CD4-positive, alpha-beta T cell treated with Interleukin-4 for 4 hours (primary cell): ENCODE measurements at places on chromosomes 13 and 19.

DNA sequence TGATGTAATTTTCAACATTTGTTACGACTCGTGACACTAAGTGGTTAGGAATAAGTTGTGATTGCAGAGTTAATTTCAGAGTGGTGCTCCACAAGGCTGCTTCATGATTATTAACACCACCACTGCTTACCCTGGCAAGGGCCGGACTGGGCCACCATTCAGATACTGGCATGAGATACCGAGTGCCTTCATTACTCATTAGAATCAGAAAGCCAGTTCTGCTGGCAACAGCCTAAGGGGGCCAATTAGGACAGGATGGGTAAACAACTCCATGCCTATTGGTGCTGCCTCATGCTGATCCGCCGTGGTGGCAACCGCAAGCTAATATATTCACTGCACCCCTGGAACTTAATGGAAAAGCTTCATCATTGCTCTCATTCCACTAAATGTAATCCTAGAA is 575.1 kb downstream of the EFNB2 start:
- no peak for DNase-seq

GRCh38 chr13:63149375-63149774 is 1733.7 kb upstream of the PCDH20 start:
- no peak for DNase-seq

GRCh38 chr19:1259206-1259875 is 9.8 kb upstream of the CIRBP start:
- DNase-seq: peak; percentile 66

DNA sequence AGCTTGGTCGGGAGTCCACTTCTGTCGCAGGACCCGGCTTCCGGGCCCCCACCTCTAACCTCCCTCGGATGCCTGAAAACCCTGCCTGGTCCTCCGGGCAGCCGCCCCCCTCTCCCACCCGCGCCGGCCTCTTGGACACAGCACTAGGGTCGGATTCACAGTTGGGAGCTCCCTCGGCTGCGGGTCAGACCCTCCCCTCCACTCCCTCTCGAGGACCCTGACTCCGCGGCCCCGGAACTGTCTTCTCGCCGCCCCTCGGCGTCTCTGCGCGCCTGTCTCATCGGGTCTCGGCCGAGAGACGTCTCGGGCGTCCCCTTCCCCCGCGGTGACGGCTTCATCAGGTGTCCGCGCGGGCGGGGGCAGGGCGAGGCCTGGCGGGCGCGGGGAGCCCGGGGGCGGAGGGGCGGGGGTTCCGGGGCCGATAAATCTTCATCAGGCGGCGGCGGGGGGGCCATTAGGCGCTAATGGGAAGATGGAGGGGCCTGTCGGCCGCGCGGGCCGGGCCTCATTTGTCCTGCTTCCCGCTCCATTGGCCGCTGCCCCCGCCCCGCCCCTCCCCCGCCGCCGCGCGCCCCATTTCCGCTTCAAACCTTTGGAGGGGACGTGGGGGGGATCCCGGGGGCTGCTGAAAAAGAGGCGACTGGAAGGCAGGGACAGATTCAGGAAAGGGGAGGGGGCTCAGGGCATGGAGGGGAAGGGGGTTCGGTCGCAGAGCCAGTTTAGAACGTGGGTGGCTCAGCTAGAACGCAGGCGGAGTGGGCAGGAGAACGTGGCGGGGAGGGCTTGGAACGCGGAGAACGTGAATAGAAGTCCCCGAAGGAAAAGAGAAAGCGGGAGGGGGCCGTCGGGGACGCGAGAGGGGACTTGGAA is 11.8 kb upstream of the ERFL start:
- peak; percentile 27 for DNase-seq

DNA sequence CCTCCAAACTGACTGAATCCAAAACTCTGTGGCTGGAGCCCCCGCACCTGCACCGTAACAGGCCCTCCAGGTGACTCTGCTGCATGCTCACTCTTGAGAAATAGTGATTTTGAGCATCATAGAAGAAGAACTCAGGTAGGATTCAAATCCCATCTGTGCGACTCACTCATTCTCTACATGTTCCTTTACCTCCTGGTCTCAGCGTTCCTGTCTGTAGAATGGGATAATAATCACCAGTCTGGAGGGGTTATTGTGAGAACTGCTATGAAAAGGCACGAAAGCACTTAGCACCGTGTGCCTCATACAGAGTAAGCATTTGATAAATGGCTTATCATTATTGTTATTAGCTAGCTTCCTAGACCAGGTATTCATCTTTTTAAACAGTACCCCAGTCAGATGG is 36.5 kb upstream of the NPAS1 start:
- no peak for DNase-seq

GRCh38 chr13:39284801-39285388 is 246.6 kb downstream of the NHLRC3 start:
- DNase-seq: no peak

DNA sequence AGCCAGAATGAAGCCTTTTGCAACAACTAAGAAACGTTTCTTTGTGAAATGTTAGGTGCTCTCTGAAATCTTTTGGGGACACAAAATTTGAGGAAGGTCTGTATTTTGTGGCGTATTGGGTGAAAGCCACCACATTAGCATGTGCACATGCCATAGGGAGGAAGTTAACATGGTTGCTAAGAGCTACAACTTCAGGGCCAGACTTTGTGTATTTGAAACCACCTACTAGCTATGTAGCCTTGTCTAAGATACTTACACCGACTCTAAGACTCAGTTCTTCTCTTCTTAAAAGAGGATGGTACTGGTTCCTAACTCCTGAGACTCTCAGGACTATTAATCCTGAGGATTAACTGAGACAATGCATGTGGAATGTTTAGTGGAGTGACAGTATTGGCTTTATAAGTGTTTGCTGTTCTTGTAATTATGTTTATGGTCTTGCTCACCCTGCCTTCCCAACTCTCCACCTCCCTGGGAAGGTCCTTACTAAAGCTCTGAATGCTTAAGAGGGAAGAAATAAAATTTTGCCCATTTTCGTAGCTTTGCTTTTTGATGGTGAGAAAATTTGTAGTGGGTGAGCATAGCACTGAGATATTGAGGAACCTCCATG is 15.5 kb downstream of the SERP2 start:
- DNase-seq: no peak

- DNase-seq: no peak
Observed at GRCh38 chr13:32261567-32261966, 53.6 kb downstream of the ZAR1L start.

GRCh38 chr19:18045307-18046050 is 37.5 kb downstream of the ARRDC2 start:
- no peak for DNase-seq

DNA sequence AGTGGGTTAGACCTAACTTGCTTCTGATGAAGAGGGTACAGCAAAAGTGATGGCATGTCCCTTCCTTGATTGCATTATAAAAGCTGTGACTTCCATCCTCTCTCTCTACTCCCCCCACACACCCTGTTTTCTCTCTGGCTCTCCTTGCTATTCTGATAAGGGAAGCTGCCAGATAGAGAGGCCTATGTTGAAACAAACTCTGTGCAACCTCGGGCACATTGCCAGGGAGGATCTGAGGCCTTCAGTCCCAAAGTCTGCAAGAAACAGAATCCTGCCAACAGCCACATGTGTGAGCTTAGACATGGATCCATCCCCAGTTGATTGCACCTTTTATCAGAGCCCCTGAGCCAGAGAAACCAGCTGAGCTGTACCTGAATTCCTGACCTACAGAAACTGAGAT is 44.8 kb upstream of the ARGLU1 start:
- no peak for DNase-seq

GRCh38 chr13:100987948-100988347 is 313.4 kb upstream of the TMTC4 start:
- no peak for DNase-seq

- DNase-seq: no peak
Observed at GRCh38 chr19:1455336-1456120, 5.6 kb downstream of the APC2 start.

DNA sequence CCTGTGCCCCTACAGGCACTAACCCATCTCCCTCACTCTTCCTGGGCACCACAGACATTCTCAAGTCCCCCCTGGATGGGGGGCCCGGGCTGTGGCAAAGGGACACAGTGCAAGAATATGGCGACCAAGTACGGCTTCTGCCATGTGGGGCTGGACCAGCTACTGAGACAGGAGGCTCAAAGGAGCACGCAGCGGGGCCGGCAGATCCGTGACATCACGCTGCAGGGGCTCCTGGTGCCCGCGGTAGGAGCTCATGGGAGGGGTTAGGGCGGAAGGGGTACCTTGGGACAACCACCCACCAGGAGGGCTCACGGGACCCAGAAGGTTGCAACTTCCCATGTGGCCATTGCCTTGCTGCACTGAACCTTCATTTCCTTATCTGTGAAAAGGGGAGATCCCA is 3.3 kb upstream of the GTF2F1 start:
- DNase-seq: no peak

GRCh38 chr13:30319655-30320054 is 12.3 kb upstream of the KATNAL1 start:
- no peak for DNase-seq

GRCh38 chr13:29952245-29952644 is 101.8 kb upstream of the UBL3 start:
- no peak for DNase-seq

GRCh38 chr19:54390942-54391577 is 24.2 kb upstream of the TTYH1 start:
- DNase-seq: peak; percentile 69

DNA sequence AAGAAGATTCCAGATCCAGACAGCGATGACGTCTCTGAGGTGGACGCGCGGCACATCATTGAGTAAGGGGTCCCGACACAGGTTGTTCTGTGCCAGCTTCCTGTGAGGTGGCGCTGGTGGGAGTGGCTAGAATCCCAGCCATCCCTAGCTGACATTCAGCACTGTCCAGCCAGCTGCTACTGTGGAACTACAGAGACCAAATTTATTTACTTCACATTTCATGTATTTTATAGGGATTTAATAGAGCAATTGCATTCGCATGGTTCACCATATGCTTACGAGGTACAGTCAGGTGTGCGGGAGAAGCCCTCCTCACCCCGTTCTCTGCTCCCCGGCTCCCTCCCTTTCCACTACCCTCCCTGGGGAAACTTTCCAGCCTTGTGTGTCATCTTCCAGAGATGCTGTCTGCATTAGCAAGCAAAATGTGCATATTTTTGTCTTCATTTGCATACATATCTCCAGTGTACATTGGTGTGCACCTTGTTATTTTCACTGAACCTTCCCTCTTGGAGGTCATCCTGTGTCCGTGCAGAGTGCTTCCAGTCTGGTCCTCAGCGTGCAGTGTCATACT is 47.2 kb downstream of the SMARCA4 start:
- no peak for DNase-seq

DNA sequence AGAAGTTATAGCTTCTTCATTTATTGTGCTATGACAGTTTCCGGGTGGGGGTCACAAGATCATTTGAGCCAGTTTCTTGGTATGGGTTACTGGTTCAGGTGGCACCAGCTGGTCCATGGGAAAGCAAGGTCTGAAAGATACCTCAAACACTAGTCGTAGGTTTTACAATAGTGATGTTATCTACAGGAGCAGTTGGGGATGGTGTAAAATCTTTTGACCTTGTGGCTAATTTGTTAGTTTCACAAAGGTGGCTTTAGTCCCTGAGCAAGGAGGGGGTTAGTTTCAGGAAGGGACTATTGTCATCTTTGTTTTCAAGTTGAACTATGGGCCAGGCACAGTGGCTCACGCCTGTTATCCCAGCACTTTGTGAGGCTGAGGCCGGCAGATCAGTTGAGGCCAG is 24.6 kb downstream of the CHST8 start:
- no peak for DNase-seq

DNA sequence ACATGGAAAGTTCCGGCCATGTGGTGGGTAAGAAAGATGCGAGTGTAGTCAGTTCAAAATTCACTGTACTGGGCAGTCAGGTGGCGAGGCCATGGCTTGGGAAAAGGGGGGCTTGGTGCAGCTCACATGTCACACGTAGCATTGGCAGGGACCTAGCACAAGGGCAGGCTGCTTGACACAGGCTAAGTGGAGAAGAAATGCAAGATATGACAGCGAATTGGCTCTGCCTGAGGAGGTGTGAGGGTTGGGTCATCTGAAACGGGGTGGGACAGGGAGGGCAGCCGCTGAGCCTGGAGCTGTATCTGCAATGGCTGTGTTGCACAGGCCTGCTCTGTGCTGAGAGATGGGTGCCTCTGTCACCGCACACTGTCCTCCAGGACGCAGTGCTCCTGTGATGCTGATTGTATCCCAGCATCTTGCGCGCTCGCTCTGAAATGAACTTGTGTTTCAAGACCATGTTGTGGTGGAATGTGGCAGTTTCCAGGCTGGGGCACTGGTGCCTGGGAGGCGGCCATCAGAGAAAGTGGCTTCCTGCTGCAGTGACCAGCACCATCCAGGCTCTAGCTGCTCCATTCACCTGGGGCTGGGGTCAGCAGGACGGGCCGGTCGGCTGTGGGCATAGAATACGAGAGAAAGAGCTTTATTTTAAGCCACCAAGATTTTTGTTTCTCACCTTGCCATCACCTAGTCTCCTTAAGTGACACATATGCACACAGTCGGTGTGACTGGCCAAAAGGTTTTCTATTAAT is 70.3 kb downstream of the TEX29 start:
- DNase-seq: no peak

- DNase-seq: no peak
Observed at GRCh38 chr19:49390131-49390928, 2.3 kb downstream of the KASH5 start.

DNA sequence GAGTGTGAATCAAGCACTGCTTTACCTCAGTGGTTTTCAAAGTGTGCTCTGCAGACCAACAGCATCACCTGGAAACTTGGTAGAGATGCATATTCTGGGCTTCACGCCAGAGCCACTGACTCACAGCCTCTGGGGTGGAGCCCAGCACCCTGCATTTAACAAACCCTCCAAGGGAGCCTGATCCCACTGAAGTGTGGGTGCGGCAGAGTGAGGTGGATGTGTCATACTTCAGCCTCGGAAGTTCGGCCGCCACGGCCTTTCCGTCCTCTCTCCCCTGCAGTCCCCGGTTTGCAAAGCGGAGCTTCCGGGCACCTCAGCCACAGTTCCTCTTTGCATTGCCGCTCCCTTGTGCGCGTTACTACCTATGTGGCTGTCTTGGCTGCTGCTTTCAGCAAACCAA is 33.3 kb upstream of the MICU2 start:
- peak; percentile 36 for DNase-seq

GRCh38 chr19:3036119-3036976 is 7.3 kb upstream of the TLE2 start:
- DNase-seq: peak; percentile 70

- DNase-seq: no peak
Observed at GRCh38 chr13:94658926-94659597, 53.3 kb downstream of the SOX21 start.

DNA sequence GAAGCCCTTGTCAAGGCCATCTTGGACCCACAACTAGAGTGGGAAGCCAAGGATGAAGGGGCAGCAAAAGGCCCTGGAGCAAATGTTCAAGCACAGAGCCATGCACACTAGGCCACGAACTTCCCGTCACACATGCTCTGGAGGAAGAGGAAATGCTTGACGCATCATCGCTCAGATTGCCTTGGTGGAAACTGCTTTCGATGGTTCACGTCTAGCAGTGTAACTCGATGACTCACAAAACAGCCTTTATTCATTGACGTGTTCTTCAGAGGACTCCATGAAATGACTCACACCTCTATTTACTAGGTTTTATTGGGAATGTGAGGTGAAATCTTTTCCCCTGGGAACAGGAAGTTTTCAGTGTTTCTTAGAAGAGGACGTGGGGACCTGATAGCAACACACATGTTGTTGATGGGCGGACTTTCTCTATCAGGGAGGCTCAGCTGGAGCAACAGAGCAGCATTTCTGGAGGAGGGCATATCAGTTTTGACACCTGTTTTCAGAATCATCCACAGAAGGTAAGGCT is 79.8 kb upstream of the FLT1 start:
- DNase-seq: peak; percentile 17
